ENCODE measurements at places on chromosomes 16 and 17.

GRCh38 chr17:80164185-80164584, 5.6 kb upstream of the CARD14 start:
- no peak for DNase-seq

DNA sequence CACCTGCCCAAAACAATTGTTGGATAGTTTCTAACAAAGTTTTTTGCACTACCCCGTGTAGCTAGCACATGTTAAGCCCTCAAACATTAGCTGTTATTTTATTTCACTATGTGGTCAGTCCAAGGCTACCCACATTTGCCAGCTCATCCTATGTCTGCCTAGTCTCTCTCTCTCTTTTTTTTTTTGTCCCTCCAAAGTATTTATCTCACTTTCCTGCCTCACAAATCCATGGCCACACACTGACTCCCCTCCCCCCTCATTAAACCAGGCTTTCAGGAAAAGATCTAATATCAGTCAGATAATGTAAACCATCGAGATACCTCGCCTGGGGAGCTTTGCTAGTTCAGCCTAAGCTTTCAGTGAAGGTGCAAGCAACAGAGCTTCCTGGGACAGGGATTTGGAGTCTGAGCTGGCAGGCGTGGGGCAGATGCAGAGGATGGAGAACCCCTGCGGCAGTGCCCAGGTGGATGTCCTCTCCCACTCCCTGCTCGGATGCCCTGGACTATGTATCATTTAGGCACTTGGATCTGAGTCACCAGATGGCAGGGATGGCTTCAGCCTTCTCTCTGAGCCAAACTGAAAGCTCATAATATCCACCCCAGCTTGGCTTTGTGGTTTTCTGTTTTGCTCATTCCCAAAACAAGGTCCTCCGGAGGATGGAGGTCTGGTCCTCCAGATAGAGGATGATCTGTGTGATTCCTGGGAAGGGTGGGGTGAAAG, 73.7 kb upstream of the FOXF1 start:
- no peak for DNase-seq

GRCh38 chr16:23232806-23233205, 50.3 kb downstream of the SCNN1G start:
- no peak for DNase-seq

GRCh38 chr16:30922960-30923535, 324 bp upstream of the FBXL19 start:
- peak; percentile 100 for DNase-seq

DNA sequence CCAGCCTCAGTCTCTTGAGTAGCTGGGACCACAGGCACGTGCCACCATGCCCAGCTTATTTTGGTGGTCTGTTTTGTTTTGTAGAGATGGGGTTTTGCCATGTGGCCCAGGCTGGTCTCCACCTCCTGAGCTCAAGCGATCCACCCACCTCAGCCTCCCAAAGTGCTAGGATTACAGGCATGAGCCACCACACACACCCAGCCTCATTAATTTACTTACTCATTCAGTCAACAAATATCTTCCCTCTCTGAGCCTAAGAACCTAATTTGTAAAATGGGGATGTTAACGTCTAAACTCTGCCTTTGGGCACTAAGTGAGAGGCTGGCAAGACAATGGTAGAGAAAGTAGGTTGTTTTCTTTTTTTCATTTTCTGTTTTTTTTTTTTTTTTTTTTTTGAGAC, 22.6 kb downstream of the SRCIN1 start:
- DNase-seq, result no peak

DNA sequence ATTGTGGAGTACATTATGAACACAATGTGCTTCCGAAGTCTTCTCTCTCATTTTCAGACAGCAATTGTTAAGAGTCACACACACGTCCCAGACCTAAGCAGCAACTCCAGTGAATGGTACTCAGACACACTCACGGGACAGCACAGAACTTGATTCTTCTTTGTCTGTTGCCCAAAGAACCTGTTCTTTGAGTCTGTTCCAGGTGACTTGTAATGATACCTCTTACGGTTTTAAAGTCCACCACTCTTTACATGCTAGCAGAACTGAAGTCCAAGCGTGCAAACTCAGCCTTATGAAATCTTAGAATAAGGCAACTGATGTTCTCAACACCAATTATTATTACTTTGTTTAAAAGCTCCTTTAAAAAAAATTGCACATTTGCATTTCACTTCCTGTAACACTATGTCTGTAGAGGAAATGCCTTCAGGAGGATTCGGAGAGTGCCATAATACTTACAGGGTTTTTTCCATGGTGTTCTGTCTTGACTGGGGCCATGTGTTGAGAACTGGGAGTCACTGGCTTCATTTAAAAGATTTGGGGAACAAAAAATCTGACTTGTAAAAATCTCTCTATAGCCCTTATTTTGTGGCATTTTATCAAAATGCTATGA, 48.1 kb downstream of the MARF1 start:
- no peak for DNase-seq

- DNase-seq, result no peak
Measured at GRCh38 chr17:2028234-2028614, 1.7 kb upstream of the DPH1 start.

DNA sequence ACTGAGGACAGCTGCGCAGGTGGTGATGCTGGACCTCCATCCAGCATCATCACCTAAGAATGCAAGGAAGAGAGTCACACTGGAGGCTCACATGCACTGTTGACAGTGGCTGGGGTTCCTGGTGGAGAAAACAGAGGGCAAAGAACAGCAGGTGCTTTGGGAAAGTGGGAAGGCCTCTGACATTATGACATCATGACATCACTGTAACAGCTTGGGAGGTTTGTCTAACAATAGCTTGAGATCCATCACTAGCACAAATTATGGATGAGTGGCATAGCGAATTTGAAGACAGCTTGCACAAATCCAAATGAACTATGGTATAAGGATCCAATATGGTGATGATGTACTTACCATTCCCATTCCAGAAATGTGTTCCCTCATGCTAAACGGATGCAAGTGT, 226.5 kb upstream of the MPHOSPH6 start:
- DNase-seq, result no peak

GRCh38 chr16:89330177-89330856, 112.8 kb downstream of the ZNF778 start:
- no peak for DNase-seq

DNA sequence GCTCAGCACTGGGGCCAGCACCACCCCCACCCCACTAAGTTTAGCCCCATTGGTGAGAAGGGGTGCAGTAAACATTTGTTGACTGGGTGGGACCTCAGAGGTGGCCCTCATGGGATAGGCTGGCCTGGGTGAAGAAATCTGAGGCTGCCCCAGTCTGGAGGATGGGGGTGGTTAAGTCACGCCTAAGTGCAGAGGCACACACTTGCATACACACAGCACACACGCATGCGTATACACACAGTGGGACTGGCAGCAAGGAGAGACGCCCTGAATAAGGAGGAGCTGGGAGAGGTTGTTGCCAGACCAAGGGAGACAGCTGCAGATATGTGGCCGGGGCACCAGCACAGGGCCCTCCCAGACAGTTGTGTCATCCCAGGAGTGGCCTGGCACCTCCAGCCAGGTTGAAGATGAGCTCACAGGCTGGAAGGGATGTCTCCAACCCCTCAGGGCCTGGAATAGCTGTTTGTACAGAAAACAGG, 3.0 kb upstream of the BCAR1 start:
- DNase-seq, result no peak

GRCh38 chr17:49132699-49133364, at the start of gene B4GALNT2:
B4GALNT2 (plus strand) TSS chr17:49132769; CDS start chr17:49132793, 24 bp downstream.
- no peak for DNase-seq

DNA sequence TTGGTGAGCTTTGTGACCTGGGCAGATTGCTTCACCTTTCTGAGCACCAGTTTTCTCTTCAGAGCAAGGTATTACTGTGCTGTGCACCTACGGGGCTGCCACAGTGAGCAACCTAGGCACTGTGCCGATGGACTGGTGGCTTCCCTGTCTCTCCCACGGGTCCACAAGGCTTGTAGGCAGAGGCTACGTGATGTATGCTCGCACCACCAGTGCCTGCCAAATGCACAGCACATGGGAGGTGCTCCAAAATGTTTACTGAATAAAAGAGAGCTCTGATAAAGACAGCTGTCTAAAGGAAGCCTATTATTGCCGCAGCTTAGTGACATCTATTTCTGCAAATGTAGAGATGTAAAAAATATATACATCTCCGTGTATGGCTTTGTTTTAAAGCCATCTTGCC, 139.2 kb downstream of the CDK5R1 start:
- no peak for DNase-seq

- no peak for DNase-seq
Measured at GRCh38 chr16:27240948-27241531, 27.5 kb downstream of the NSMCE1 start.

GRCh38 chr17:9272501-9273200, 251.3 kb downstream of the NTN1 start:
- no peak for DNase-seq

DNA sequence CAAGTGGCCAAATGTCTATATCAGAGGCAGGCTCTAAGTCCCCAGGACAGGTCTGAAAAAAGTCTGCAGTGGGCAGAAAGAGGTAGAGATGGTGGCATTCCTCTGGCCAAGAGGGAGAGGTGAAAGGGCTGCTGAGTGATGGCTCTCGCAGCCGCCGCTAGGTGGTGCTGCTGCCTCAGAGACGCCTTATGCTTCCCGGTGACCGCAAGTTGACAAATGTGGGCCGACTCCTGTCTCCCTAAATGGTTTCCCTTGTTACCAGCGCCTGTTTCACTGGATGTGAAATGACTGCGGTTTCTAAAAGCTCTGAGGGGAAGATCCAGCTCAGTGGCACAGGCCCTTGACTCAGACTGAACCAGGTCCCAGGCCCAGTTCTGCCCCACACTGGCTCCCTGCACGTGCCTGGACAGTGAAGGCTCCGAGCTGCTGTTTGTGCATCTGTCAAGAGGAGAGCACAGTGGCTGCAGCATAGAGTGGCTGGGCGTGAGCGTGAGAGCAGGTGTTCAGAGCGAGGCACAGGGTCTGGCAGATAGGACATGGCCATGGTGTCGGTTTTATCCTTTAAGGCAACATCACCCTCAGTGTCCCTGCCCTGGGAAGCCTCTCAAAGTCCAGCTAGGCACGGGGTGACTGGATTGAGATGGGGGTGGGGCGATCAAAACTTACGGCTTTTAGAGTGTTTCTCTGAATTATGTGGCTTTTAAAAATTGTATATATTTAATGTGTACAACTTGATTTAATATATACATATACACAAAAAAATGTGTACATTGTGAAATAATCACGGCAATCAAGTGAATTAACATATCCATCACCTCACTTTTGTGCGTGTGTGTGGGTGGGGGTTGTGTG, 19.9 kb downstream of the CLEC16A start:
- DNase-seq, result peak; percentile 90

GRCh38 chr17:50259477-50260324, 14.6 kb upstream of the TMEM92 start:
- no peak for DNase-seq

DNA sequence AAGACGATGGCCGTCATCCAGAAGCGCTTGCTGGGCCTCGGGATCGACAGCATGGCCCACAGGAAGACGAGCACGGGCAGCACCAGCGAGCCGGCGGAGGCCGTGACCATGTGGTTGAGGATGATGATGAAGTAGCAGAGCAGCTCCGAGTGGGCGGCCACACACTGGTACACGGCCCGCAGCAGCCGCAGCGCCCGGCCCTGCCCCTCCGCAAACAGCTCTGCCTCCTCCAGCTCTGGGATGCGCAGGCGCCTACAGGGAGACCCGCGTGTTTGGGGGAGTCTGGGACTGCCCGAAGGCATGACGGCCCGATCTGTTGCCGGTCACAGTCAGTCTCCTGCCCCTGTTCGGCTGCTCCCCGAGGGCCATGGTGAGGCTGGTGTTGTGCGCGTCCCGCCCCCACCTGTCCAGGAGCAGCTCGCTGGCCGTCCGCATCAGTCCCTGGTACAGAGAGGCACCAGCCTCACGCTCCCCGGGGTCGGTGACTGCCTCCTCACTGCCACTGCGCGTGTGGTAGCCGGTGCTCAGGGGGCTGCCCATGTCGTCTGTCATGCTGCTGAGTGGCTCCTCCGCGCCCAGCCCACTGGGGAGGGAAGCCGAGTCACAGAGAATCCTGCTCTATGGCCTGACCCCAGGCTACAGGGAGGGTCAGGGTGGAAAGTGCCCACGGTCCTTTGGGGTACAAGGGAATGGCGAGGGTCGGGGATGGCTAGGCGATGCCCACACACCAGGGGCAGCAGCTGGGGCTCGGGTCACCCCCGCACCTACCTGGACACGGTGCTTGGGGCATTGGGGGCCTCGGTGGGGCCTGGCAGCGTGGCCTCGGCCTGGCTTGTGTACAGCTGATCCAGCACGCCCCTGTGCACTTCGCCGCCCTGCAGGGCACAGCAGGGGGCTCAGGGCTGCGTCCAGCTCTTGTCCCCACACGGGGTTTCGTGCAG, 15.8 kb downstream of the CTU2 start:
- DNase-seq, result no peak

GRCh38 chr16:8905795-8906591, 23.8 kb downstream of the LITAFD start:
- no peak for DNase-seq

DNA sequence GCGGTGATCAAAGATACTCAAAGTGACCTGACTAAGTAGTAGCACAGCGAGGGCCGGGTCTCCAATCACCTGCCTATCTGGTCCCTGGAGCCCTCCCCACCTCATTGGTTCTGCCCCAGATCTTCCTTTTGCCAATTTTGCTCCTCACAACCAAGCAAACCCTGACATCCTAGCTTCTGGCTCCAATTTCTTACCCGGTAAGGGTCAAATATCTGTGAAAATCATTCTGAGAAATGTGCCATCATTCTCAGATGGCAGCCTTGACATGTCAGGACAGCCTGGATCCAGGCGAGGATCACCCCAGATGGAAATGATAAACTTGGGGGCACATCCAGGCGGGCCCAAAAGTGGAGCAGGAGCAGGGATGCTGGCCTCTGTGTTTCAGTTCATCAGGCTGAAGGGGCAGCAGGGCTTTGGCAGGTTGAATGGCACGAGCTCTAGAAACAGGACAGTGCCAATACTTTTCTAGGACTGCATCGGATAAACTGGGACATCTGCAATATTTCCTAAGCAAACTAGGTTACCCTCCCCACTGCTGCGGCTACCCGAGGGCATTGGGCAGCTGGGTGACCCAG, 83.9 kb downstream of the SHISA6 start:
- DNase-seq, result no peak

- DNase-seq, result no peak
Measured at GRCh38 chr17:76492123-76492988, 8.9 kb downstream of the RHBDF2 start.

- DNase-seq, result no peak
Measured at GRCh38 chr16:4404967-4405696, 11.3 kb downstream of the CORO7 start.
